ENCODE measurements at places on chromosomes 12 and 14.

DNA sequence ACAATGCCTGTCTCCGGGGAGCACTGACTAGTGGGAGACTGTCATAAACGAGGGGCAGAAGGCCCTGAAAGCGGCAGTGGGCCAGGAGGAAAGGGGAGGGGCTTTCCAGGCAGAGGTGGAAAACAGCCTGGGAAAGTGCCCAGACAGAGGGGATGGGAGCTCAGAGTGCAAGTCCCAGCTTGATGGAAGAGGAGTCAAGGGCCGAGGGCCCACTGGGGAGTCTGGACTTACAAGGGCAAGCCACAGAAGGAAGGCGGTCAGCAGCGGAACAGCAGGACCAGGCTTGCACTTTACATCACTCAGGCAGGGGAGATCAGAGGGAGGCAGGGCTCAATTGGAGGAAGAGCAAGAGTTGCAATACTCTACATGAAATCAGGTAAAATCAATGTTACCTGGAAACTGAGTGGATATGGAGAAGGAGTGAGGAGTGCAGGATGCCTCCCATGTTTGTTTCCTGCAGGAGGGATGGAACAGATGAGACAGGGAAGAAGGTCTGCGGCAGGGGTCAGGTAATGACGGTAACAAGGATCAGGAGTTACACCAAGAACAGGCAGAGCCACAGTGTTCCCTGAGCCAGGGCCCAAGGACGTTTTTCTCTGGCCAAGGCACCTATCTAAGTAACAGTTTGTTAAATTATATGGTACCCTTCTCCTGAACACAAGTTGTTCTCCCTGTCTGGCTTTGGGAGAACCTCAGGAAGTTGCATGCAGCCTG lies 23.8 kb downstream of the PXN start:
- no peak for DNase-seq

DNA sequence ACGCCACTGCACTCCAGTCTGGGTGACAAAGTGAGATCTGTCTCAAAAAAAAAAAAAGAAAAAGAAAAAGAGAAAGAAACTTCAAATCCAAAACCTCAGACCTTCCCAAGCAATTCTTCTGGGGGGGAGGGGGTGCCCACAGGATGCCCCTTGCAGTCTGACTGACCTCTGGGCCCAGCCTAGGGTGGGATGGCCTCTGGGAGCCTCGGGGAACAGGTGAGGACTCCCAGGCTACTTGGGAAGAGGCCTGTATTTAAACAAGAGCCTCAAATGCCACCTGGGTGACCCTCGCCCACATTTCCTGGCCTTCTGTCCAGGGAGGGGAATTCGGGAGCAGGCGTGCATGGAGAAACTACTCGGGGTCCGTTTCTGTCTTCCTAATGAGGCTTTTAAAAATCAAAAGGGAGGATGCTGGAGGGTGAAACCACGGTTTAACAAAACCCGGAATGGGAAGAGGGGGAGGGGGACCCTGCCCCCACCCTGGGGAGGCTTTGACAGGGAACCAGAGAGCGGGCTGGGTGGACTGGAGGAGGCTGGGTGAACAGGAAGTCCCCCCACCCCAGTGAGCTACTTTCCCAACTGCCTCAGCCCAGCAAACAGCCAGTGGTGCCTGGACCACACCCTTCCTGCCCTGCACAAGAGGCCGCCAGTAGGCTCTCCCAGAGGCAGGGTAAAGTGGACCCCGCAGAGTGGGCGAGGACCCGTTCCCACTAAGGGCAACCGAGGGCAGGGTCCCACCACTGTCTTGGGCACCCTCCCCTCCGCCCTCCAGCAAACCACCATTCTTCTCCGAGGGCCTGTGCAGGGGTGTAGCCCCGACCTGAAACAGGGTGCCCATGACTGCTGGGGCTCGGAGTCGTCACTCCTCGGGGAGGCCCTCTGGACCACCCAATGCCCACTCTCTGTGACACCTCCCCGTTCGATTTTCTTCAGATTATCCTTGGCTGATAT lies 1.5 kb upstream of the FBRSL1 start:
- DNase-seq: no peak

GRCh38 chr12:12734054-12734453 lies 16.9 kb downstream of the CDKN1B start:
- DNase-seq: no peak

GRCh38 chr14:74975059-74975810 lies 19.8 kb upstream of the PGF start:
- no peak for DNase-seq

- no peak for DNase-seq
Observed at GRCh38 chr14:101947577-101947903, 16.8 kb upstream of the DYNC1H1 start.

Data from germinal center (tissue), 1 donor.